ENCODE measurements at places on chromosomes 12 and 14. TPM values are rescaled to one million over a fixed set of nuclear protein-coding genes. Genes with fewer than 3 reads are reported as not detected.

The NAP1L1 gene
- 423 TPM for total RNA-seq

The FOXN4 gene
- total RNA-seq, result not detected

The SYNDIG1L gene
- not detected for total RNA-seq

The LIN7A gene
- not detected for total RNA-seq

The TAS2R7 gene
- total RNA-seq, result not detected

The FAM181A gene
- total RNA-seq, result not detected

The RBP5 gene
- total RNA-seq, result not detected

The TAMALIN gene
- 0.11 TPM for total RNA-seq

The SPRYD4 gene
- 1.6 TPM for total RNA-seq

The SLC38A4 gene
- total RNA-seq, result 0.49 TPM

The TAS2R46 gene
- total RNA-seq, result 0.11 TPM

The MYL6B gene
- 81.4 TPM for total RNA-seq

The ADCY4 gene
- total RNA-seq, result 0.49 TPM

The TMEM119 gene
- total RNA-seq, result not detected

The P2RX2 gene
- not detected for total RNA-seq

The PAX9 gene
- total RNA-seq, result 0.18 TPM

The SERPINA5 gene
- not detected for total RNA-seq

The C14orf119 gene
- 76.7 TPM for total RNA-seq

The BCL7A gene
- total RNA-seq, result 23.2 TPM

The RNFT2 gene
- total RNA-seq, result 2.6 TPM

The SMCO2 gene
- total RNA-seq, result 0.75 TPM

The KRT72 gene
- not detected for total RNA-seq

The FERMT2 gene
- 17.1 TPM for total RNA-seq

The GSC gene
- total RNA-seq, result not detected

The TOGARAM1 gene
- 7.4 TPM for total RNA-seq

The CMA1 gene
- not detected for total RNA-seq

The OR4E2 gene
- not detected for total RNA-seq

The NXPH4 gene
- 1.2 TPM for total RNA-seq

The MTA1 gene
- 64.7 TPM for total RNA-seq

The BMP4 gene
- 8.6 TPM for total RNA-seq

The TAS2R31 gene
- total RNA-seq, result 0.61 TPM

The FOXG1 gene
- not detected for total RNA-seq

The RD3L gene
- total RNA-seq, result not detected

The RAB5B gene
- total RNA-seq, result 58.2 TPM
